ENCODE measurements at places on chromosomes 6 and 20.
A peak's percentile ranks its signal among the peaks of the same experiment; 100 is the strongest.

- DNase-seq: no peak
These were observed 441.2 kb upstream of the DEFB115 start for GRCh38 chr20:30816182-30816645.

- no peak for DNase-seq
These were observed 121.3 kb upstream of the SLC22A16 start for GRCh38 chr6:110597761-110598160.

- DNase-seq: no peak
These were observed 105.0 kb upstream of the MRPS10 start for GRCh38 chr6:42322676-42323075.

DNA sequence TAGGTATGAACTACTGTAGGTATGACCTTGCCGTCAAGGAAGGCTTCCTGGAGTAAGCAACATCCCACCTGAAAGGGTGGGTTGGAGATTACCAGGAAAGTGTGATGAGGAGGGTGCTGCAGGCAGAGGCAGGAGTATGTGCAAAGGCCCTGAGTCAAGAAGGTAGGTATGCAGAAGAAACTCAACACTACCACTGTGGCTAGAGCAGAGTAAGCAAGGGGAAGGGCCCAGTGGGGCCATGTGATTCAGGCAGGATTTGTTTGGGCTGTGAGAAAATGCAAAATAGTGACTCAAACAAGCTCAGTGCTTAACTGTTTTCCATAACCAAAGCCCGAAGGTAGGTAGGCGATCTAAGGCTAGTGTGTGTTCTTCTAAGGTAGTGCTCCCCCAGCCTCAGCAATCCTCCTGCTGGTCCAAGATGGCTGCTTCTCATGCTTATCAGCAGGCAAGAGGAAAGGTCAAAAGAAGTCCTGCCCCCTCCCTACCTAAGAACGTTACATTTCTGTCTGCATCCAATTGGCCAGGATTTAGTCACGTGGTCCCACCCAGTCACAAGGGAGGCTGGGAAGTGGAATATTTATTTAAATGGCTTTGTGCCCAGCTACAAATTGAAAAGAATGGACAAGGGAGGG is 36.2 kb upstream of the HMGA1 start:
- no peak for DNase-seq

DNA sequence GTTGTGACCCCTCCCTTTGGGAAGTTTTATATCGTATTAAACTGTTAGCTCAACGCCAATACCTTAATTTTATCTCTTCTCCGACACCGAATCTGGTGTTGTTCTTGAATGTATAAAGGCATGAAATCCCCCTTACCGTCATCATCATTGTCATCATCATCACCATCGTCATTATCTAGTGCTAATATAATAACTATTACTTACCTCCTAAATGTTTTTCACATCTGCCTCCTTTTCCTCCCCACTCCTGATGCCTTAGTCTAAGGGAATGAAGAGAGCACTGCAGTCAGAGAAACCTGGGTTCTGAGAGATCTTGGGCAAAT is 677 bp upstream of the ZBTB24 start:
- DNase-seq: no peak

DNA sequence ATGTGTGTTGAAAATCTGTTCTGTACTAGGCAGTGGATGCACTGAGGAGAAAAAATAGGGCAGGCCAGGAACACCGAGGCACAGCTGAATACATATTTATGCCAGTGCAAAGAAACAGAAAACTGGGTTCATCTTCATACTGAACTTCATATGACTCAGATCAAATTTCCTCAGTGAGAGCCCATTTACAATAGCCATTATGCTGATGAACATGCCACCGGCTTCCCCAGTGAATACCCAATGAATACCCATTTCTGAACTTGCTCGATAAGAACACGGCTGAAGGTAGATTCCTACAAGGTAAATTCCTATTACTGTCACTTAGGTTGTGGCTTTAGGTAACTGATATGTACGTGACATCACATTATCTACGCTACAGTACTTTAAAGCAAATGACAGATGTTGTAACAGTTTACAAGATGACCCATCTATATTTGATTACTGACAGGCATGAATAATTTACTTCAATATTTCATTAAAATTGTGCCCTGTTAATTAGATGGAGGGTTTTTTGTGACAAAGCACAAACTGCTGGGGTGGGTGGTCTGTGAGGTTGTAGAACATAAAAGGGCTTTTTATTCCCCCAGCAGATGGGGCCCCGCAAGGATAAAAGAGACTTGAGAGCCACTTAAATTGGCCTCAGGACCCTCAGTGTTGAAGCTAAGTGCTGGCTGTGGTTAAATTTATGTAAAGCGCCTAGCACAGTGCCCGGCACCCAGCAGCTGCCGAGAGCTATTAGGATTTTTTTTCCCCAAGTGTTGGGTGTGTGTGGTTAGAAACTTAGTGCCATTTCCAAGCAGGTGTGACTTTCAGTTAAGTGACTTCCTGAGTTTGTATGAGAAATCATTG is 264.5 kb downstream of the CD83 start:
- no peak for DNase-seq

DNA sequence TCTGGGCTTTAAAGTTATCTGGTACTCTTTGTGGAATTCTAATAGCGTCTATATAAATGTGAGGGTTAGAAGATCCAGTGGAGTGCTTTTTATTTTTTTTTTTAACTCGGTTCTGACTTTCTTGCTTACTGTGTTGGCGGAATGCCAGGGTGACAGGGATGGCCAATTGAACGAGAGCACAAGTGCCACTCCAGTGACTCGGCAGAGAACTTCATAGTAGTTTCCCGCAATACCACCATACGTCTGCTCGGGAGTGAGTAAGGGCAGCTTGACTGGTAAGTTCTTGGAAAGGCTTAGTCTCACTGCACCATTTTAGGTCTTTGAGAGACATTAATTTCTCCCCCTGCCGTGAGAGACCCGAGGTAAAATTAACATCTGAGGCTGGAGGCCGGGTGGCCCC is 49.4 kb upstream of the TULP1 start:
- no peak for DNase-seq

GRCh38 chr6:8243475-8243874 is 141.1 kb upstream of the EEF1E1 start:
- no peak for DNase-seq

DNA sequence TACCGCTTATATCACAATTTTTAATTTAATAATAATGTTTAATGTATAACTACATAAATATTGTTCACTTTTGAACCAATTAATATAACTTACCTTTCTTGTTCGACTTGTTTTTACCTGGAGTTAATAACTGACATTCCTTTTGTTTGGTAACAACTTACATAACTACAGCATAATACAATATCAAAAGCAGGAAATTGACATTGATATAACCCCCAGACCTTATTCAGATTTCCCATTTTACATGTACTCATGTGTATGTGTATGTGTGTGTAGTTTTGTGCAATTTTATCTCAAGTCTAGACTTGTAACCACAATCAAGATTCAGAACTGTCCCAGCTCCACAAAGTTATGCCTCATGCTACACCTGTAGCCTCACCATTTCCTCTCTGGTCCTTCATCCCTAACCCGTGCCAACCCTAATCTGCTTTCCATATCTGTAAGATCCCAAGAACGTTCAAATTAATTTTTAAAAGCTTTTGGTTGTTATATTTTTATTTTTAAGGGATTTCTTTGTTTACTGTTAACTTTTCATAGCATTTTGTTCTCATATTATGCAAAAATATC is 190.6 kb downstream of the MANEA start:
- no peak for DNase-seq

GRCh38 chr6:56482525-56482924 is 160.2 kb downstream of the DST start:
- no peak for DNase-seq

- no peak for DNase-seq
These were observed 27.9 kb upstream of the SLC2A12 start for GRCh38 chr6:134080171-134080795.

DNA sequence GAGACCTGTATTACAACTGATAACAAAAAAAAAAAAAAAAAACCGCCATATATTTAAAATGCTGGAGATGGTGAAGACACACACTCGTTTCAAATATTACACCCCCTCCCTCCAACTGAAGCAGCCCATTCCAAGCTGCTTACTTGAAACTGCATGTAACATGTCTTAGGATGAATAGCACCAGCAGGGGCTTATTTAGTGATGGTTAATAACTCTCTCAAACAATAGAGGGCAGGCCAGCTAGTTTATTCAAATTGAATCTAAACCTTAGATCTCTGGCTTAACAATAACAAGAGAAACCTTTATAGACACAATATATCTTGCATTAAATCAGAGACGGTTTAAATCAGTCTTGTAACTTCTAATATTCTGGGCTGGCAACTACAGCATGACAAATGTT is 9.3 kb upstream of the JPH2 start:
- no peak for DNase-seq

- no peak for DNase-seq
These were observed 79.2 kb upstream of the CD93 start for GRCh38 chr20:23165307-23165750.

DNA sequence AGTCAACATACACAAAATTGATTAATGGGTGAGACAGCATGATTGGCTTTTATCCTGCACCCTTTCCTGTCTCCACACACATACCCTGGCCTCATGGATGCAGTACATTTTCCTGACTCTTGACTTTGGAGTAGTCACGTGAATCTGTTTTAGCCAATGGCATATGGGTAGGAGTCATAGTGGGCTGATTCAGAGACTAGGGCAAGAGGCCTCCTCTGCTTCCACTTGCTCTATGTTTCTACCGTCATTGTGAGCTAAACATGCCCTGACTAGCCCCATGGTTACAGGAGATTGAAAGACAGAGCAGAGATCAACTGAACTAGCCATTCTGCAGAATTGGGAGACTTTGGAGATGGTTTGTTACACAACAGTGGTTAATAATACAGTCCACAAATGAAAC is 850.0 kb downstream of the DHX35 start:
- DNase-seq: no peak

- DNase-seq: no peak
These were observed 171.4 kb downstream of the SOX4 start for GRCh38 chr6:21764989-21765388.

- DNase-seq: no peak
These were observed 19.9 kb downstream of the DSP start for GRCh38 chr6:7561153-7561964.

- DNase-seq: no peak
These were observed 46.0 kb upstream of the TTPAL start for GRCh38 chr20:44429419-44430269.

GRCh38 chr6:25336996-25337395 is 57.8 kb downstream of the CARMIL1 start:
- no peak for DNase-seq

DNA sequence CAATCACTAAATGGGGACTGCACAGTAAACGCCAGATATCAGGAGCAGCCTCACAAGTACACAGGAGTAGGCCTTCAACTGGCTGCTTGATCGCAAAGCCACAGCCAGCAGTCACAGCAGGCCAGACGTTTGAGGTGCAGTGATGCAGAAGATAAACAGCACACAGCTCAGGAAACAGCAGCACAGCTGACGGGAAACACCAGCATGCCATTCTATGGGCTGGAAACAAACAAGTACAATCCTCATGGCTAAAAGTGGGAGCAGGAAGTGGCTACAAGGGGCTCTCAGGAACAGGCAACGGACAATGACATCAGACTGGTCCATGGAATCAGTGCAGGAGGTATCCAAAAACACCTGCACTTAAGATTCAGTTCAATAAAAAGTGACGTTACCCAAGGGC is 111.0 kb downstream of the DTNBP1 start:
- DNase-seq: no peak

DNA sequence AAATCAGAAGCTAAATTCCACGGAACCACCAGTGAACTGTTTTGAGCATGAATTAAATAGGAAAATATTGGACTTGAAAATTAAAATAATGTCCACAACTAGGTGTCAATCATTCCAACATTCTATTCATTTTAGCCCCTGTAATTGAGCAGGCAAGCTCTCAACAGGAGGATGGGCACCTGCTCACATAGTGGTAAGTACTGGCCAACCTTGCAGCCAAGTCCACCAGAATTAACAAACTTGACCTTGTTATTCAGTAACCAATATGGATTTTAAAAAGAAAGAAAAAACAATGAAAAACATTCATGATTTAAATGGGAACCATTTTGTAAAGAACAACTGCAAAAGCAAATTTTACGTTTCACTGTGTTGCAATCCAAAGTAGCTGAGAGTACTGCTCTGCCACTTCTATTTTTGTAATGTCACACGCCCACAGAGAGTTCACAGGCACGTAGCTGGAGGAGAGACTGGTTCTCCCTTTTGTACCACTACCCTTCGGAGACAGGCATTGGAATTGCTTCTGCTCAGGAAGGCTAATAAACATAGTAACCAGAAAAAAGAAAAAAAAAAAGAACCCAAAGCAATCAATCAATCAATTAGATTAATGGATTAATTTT is 75.2 kb upstream of the F13A1 start:
- no peak for DNase-seq

- no peak for DNase-seq
These were observed 51.2 kb upstream of the PDYN start for GRCh38 chr20:2045101-2045500.

DNA sequence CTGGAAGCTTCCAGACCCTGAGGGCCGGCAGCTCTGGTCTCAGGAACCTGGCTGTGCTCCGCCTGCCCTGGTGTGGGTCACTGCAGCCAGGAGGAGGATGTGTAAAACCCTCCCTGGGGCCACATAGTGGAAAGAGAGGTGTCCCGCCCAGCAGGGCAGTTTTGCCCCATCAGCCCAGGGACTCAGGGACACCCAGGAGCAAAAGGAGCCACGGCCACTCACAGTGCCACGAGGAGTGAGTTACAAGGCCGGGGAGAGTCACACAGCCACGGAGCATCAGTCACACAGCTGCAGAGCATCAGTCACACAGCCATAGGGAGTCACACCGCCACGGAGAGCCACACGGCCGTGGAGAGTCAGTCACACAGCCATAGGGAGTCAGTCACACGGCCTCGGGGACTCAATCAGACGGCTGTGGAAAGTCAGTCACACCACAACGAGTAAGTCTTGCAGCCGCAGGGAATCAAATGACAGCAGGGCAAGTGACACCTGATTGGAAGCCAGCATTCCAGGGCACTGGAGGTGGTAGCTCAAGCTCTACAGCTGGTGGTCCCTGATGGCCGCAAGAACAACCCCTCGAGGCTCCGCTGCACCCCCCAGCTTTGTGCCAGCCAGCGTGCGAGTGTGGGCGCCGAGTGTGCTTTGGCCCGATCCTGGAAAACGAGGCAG is 60.9 kb downstream of the DLL1 start:
- DNase-seq: no peak

GRCh38 chr6:144417681-144418080 is 132.5 kb downstream of the UTRN start:
- DNase-seq: no peak

- no peak for DNase-seq
These were observed 89.3 kb upstream of the ZNFX1 start for GRCh38 chr20:49367113-49367512.

GRCh38 chr6:31020057-31020456 is 9.8 kb downstream of the MUC22 start:
- no peak for DNase-seq

- no peak for DNase-seq
These were observed 22.8 kb downstream of the ISM1 start for GRCh38 chr20:13243826-13244376.

DNA sequence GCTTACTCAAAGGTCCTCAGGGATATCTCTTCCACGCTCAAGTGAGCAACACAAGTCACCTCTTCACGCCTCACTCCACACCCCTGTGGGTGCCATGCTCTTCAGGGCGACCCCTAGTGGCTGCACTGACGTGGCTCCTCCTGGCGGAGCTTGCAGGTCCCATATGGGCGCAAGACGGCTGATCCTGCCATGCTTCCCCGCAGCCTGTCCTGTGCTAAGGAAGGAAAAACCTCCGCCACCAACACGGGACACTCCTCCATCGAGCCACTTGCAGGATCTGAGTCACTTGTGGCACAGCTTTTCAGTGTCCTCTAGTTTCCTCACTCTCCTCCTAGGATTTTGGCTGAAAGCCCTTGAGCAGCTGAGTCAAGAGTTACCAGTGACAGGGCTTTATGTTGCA is 90.7 kb downstream of the KHDC1L start:
- peak; percentile 26 for DNase-seq
